ENCODE measurements at places on chromosomes 4 and X.

GRCh38 chrX:120145295-120145925 is 13.0 kb upstream of the RHOXF2 start:
- DNase-seq: no peak

DNA sequence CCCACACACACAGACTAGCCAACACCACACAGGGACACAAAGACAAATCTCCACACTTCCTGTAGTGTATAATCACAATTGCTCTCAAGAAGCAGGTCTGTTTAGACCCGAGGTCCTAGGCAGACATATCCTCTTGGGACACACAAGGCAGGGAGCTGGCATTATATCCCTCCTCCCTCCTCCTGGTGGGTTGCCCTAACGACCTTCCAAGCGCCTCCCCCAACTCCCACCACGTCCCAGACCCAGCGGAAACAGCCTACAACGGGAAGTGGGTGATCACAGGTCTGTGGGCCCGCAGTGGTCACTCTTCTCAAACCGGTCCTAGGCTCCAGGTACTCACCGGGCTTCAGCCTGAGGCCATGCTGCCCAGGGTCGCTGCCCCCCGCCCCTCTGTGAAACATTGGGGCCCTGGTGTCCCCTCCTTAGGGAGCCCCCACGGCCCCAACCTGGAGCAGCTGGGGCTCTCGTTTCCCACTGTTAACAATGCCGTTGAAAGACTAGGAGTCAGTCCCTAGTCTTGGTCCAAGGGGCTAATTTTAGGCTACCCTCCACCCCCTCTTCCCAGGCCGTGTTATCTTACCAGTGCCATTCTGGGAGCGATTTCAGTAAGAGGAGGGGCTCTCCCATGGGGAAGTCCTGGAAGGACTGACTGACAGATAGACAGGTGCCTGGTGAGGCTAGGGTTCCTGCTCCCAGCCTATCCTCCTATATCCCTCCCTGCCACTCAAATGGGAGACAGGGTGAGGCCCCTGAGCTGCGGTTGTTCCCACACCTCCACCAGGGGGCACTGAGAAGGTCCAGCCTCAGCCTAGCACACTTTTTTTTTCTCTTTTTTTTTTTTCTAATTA is at the start of gene ASB12:
TSS of gene ASB12 (minus strand) at position 485 of the 848 bp plus-strand sequence. CDS start 4,957 bp downstream, outside the sequence.
- DNase-seq: no peak

DNA sequence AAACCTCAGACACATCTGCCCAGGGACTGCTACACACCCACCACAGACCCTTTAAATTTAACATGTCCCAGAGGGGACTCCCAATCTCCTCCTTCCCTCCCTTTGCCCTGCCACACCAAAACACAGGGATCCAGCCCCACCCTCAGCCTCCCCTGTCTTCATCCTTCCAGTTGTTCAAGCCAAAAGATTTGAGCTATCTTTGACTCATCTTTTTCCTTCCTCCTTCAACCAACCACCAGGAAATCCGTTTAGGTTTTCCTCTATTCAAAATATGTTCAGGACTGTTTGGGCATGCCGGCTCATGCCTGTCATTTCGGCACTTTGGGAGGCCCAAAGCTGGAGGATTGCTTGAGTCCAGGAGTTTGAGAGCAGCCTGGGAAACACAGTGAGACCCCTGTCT is 6.9 kb upstream of the STK32B start:
- no peak for DNase-seq

DNA sequence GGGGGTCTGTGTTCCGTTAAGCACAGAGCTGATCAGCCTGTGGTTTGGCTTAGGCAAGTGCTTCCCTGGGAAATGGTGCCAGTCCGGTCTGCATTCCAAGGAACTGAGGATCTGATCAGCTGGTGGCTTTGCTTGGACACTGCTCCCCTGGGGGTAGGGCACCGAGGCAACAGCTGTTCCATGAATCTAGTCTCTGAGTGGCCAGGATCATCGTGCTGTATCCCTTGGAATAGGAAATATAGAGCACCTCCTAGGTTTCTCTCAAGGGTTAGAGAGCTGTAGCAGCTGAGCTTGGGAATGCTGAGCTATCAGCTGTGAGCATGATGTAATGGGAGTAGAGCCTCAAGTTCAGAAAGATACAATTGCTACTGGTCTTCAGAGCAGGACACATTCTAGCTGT is 863.9 kb downstream of the RAPGEF2 start:
- no peak for DNase-seq

GRCh38 chr4:141402712-141403111 is 182.0 kb downstream of the ZNF330 start:
- no peak for DNase-seq

DNA sequence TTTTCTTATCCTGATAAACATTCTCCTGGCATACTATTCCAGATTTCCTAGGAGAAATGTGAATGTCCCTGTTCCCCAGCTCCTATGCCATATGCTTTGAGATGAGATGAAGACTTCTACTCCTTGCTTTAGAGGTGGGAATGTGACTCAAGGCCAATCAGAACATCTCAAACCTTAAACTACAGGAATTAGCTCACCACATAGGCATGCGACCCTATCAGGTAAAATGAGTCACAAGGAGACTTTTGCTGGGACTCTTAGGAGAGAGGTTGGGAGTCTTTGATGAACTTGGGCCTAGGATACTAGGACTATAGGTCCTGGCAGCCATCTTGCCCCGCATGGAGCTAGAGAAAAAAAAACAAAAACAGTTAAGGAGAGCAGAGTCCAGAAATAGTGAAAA is 5.8 kb upstream of the USO1 start:
- no peak for DNase-seq

GRCh38 chr4:112771-113170 is 11.5 kb upstream of the ZNF718 start:
- DNase-seq: no peak

- no peak for DNase-seq
Measured at GRCh38 chr4:102878901-102879300, 10.1 kb downstream of the CISD2 start.

GRCh38 chr4:80811406-80811805 is 219.1 kb upstream of the BMP3 start:
- DNase-seq: no peak

GRCh38 chr4:144734522-144734921 is 88.6 kb downstream of the HHIP start:
- no peak for DNase-seq

GRCh38 chrX:78333521-78333920 is 6.1 kb upstream of the CYSLTR1 start:
- no peak for DNase-seq

GRCh38 chr4:40046311-40046980 is 10.2 kb upstream of the N4BP2 start:
- DNase-seq: peak; percentile 14

GRCh38 chrX:111511477-111511876 is at the start of gene SERTM2:
SERTM2 (plus strand) TSS chrX:111511645; CDS start chrX:111518858, 7,213 bp downstream.
- no peak for DNase-seq

- DNase-seq: no peak
Measured at GRCh38 chr4:156378033-156378665, 424.5 kb upstream of the CTSO start.

DNA sequence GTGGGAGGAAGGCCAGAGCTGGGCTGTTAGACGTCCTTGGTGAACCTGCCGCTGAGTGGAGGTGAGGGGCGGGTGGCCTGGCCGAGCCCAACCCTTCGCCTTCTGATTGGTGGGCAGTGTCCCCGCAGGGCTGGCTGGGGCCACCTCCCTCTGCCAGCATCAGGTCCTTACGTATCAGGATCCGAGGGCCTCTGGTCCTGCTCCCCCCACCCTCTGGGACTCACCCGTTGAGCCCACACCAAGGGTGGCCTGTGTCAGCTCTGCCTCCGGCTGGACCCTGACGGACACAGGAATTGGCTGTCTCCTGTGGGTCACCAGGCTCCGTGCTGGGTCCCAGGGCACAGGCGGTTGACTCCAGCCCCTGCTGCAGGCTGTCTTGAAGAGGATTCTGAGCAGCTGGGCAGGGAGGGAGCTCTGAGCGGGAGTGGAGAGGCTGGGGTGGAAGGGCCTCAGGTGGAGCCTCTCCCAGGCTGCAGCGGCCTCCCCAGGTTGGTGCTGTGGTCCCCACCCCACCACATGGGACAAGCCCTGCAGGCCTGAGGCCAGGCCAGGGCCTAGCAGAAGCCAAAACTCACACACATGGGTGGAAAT is 58.4 kb upstream of the NKX1-1 start:
- DNase-seq: no peak

- no peak for DNase-seq
Measured at GRCh38 chr4:55866973-55867574, 13.6 kb downstream of the EXOC1 start.

DNA sequence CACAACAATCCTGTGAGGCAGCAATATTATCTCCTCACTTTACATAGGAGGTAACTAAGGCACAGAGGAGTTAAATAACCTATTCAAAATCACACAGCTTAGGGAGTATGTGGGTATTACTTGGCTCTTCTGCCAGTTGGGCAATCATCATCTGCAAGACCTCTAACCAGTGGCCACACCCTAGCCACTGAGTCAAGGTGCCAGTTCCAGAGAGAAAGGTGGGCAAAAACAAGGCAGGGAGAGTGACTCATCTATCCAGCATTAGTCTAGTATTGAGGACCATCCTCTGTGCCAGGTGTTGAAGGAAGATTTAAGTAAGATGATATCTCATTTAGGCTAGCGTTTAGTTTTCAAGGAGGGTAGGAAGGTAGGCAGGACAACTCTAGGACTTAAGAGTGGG is 113.9 kb upstream of the EOLA2 start:
- no peak for DNase-seq

- DNase-seq: peak; percentile 61
Measured at GRCh38 chrX:39869846-39870601, 227.7 kb downstream of the BCOR start.

GRCh38 chrX:43836435-43837184 is 45.6 kb downstream of the MAOB start:
- no peak for DNase-seq

GRCh38 chr4:90958256-90958895 is 831.2 kb downstream of the CCSER1 start:
- no peak for DNase-seq

GRCh38 chr4:26583538-26583864 is 383 bp upstream of the TBC1D19 start:
- no peak for DNase-seq

- no peak for DNase-seq
Measured at GRCh38 chrX:149541521-149542047, 772 bp downstream of the EOLA1 start.

GRCh38 chr4:35521682-35522081 is 722.6 kb downstream of the ARAP2 start:
- no peak for DNase-seq

Data from activated CD8-positive, alpha-beta memory T cell treated with anti-CD3 and anti-CD28 coated beads for 4 hours (primary cell).